ENCODE measurements at places on chromosomes 4 and X.

DNA sequence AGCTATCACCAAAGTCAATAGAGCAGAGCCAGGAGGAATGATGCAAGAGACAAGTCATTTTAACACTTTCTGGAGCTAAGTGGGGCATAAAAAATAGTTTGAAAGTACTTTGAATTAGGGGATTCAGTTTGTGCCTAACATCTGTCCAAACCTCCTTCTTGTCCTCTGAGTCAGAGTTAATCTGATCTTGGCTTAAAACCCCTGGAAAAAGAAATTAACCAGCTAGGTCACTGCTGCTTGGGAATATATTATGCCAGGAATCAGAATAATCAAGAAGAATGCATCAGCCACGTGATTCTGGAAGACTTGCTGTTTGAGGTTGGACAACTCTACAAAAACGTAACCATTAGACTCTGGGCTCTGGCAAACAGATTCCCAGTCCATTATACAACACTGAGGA is 45.3 kb upstream of the EDA2R start:
- no peak for DNase-seq

- DNase-seq, result no peak
Observed at GRCh38 chr4:126486377-126486776, 1146.4 kb upstream of the INTU start.

GRCh38 chr4:122178961-122179360 is 26.8 kb downstream of the BLTP1 start:
- no peak for DNase-seq

GRCh38 chr4:137749466-137749865 is 217.2 kb upstream of the PCDH18 start:
- DNase-seq, result no peak

DNA sequence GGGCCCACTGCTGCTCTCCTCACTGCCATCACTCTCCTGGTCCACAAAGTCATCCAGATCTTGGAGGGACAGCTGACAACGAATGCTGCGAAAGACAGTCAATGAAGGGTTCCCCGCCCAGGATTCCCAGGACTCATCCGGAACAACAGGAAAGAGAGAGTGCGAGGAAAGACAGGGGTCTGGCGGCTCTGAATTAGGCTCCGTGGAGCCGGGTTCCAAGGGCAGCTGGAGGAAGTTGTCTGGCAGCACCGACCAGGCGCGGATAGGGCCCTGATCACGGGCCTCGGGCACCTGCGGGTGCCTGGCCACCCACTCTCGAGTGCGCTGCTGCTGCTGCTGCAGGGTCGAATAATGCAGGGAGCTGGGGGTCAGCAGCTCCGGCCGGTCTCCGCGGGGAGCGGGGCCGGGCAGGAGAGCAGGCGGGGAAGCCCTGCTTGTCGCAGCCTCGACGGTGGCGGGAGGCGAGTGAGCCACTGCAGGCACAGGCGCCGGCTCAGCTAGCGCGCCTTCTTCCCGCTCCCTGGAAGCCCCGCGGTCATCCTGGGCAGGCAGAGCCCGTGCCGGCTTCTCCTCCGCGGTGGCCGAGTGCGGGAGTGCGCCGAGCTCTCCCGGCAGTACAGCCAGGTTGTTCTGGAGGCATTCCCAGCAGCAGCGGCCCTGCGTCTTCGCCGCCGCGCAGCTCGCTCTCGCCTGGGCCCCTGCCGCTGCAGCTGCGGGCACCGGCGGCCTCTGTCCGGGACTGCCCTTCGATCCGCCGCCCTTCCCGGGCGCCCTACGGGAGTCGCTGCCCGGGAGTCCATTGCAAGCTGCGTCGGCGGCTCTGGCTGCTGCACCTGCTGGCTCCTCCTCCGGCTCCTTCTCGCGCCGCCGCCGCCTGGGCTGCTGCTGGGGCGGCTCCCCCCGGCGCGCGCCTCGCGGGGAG is 1.1 kb downstream of the SOWAHB start:
- DNase-seq, result no peak

DNA sequence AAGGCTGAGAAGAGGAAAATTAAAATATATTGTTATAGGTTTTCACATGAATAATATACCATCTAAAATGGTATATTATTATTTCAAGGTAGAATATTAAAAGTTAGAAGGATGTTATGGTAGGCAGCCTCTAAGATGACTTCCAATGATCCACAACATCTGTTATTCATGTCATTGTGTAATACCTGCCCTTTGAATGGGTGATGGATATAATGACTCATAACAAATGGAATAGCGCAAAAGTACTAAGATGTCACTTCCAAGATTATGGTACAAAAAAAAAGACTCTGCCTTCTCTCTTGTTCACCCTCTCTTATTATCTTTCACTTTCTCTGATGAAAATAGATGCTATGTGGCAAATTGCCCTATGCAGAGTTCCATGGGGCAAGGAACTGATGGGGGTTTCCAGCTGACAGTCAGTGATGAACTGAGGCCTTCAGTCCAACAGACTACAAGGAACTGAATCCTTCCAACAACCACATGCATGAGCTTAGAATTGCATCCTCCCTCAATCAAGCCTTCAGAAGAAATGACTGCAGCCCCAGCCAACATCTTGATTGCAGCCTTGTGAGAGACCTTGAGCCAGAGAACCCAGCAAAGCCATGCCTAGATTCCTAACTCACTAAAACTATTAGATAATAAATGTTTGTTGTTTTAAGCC is 57.7 kb downstream of the HS6ST2 start:
- no peak for DNase-seq

DNA sequence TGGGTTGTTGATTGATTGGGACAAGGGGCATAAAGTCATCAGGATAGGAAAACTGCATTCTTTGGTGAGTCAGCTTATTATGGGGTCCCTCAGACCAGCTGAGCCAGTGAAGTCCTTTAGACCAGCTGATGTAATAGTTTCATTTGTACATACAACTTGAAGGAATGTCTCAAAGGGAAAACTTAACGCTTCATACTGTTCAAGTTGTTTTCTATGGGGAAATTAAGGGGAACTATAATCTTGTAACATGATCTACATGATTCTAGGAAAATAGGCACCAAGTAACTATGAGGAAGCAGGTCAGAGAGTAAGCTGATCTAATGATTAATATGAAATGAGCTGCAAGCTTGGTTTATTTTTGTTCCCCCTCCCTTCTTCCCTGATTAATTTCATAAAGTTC is 175.1 kb upstream of the GRID2 start:
- DNase-seq, result no peak

- no peak for DNase-seq
Observed at GRCh38 chr4:71980976-71981375, 50.8 kb upstream of the NPFFR2 start.

GRCh38 chr4:67087897-67088296 is 457.4 kb downstream of the CENPC start:
- peak; percentile 2 for DNase-seq

GRCh38 chrX:109266034-109266433 is 215.9 kb downstream of the GUCY2F start:
- no peak for DNase-seq

- no peak for DNase-seq
Observed at GRCh38 chrX:12681047-12681446, 110.2 kb upstream of the PRPS2 start.

DNA sequence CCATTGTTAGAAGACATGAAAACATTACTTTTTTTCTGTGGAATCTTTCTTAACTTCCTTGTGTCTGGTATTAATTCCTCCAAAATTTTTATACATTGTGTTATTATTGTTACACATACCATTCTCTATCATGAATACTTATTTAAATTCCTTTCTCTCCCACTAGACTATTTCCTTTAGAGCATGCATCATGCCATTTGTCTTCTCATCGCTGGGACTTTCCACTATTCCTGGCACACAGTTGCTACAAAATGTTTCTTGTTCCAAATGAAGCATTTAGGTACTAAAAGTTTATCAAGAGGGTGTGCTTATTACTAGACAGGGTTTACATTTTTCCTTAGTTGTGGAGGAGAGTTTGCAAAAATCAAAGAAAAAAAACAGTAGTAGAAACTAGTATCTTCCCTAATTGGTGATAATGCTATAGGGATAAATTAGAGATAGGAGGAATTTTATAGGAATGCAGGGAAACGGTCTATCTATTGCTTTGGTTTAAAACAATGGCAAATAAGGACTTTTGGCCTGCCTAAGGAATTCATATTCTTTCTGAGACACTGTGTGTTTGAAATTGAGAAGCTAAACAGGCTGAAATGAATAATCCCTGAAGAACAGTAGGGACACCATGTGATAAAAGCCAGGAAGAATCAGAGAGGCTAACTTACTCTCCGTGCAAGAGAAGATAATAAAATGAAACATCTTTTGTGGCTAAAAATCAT is 187.5 kb upstream of the TBC1D9 start:
- no peak for DNase-seq

GRCh38 chr4:68451246-68452211 is 4.3 kb downstream of the TMPRSS11E start:
- DNase-seq, result no peak

GRCh38 chr4:188262464-188262863 is 123.2 kb downstream of the TRIML1 start:
- no peak for DNase-seq

- no peak for DNase-seq
Observed at GRCh38 chr4:84001876-84002569, 466.1 kb downstream of the GPAT3 start.

- no peak for DNase-seq
Observed at GRCh38 chrX:72475952-72476668, 96.5 kb downstream of the HDAC8 start.

DNA sequence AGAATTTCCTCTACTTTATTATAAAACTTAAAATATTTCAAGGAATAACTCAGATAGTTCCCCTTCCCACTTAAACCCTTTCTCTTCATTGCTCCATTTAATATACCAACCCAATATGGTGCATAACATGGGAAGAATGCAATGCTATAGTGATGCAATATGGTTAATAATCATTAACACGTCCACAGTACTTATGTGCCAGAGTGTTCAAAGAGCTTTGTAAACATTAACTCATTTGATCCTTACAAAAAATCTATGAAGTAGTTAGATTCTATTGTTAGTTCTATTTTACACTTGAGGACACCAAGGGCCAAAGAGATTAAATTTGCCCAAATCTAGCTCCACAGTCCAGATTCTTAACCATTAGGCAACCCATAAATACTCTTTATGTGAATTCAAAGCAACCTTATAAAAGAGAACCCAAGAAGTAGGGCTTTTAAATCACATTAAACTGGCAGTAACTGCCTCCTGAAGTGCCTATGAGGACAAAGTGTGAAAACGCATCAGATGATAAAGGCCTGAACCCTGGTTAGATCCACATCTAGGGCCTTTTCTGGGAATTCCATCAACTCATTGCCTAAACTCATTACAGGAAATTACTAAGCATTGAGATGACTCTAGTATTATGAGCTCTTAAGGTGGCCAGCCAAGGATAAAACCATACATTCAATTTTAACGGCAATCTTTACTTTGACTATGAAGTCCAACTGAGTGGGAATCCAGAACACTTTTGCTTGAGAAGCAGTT is 94.3 kb downstream of the AREG start:
- DNase-seq, result no peak

DNA sequence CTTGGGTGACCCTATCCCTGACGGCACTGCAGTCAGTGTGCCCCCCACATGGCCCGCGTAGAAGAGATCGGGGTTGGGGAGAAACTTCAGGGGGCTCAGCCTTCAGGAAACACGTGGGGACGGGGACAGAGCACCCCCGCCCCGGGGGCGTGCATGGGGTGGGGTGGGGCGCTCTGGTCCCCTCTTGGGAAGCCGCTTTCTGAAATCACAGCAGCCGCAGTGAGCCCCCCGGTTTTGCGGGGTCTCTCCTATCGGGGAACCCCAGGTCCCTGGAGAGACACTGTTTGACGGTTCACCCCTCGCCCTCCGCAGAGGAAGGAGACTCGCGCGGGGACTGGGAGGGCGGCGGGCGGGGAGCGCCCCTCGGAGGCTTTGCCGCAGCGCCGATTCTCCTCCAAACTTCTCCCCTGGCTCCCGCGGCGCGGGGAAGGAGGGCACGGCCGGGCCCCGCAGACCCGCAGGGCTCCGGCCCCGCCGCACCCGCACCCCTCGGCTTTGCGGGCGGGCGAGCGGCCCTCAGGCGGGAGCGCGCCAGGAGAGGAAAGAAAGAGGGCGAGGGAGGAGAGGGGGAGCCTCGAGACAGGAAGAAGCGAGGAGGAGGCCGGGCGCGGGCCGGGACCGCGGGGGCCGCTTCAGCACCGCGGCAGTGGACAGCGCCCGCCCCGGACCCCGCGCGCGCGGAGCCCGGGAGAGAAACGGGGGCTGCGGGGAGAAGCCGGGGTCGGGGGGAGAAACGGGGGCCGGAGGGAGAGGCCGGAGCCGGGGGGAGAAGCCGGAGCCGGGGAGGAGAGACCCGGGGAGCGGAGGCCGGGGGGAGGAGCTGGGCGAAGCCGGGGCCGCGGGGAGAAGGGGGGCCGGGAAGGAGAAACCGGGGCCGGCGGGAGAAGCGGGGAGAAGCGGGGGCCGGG is 612 bp downstream of the CPLX1 start:
- no peak for DNase-seq

- no peak for DNase-seq
Observed at GRCh38 chr4:118224243-118224829, 128.5 kb downstream of the PRSS12 start.

- DNase-seq, result no peak
Observed at GRCh38 chr4:77538574-77539157, 67.0 kb upstream of the CXCL13 start.

- DNase-seq, result no peak
Observed at GRCh38 chr4:112144546-112145325, 518 bp upstream of the FAM241A start.

DNA sequence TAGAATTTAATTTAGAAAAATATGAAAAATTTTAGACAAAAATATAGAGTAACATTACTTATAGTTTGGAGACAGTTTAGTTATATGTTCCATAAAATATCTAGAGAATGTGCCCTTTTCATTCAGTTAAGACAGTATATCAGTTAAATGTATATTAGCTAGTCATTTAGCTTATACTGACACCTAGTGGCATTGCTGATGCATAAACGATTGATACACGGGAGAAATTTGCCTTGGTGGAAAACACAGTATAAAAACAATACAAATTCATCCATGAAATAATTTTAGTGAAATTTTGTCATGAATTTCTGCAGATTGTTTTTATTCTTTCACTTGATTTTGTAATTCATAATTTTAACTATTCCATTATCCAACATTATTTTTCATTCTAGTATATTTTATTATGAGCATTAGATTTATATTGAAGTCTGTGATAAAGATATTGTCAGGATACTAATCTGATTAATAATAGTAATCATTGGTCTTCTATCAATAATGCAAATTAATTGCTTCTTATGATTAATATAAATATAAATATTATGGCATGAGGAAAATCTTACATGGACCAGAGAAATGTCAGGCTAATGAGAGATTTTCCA is 219.0 kb downstream of the TLL1 start:
- no peak for DNase-seq

DNA sequence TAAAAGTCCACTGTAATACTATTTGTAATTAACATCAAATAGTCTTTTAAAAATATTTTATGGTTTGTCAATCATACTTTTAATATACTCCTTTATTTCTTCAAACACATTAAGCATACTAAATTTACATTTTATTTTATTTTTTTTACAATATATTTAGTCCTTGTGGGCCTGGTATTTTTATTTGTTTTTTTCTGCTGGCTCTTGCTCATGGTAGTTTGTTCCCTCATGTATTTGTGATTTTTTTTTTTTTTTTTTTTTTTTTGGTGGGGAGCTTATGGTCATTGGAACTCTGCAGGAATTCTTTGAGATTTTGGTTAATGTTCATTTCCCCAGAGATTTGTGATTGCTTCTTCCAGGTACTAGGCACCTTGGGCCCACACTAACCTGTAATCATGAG is 185.5 kb downstream of the PDGFRA start:
- DNase-seq, result no peak

All from activated CD4-positive, alpha-beta T cell treated with anti-CD3 and anti-CD28 coated beads, Interleukin-2, amount 50 U/mL, for 24 hours (primary cell).